Fibroblast of villous mesenchyme (primary cell): ENCODE measurements at places on chromosomes 12 and 14. TPM values are rescaled to one million over a fixed set of nuclear protein-coding genes. Genes with fewer than 3 reads are reported as not detected.

DNA sequence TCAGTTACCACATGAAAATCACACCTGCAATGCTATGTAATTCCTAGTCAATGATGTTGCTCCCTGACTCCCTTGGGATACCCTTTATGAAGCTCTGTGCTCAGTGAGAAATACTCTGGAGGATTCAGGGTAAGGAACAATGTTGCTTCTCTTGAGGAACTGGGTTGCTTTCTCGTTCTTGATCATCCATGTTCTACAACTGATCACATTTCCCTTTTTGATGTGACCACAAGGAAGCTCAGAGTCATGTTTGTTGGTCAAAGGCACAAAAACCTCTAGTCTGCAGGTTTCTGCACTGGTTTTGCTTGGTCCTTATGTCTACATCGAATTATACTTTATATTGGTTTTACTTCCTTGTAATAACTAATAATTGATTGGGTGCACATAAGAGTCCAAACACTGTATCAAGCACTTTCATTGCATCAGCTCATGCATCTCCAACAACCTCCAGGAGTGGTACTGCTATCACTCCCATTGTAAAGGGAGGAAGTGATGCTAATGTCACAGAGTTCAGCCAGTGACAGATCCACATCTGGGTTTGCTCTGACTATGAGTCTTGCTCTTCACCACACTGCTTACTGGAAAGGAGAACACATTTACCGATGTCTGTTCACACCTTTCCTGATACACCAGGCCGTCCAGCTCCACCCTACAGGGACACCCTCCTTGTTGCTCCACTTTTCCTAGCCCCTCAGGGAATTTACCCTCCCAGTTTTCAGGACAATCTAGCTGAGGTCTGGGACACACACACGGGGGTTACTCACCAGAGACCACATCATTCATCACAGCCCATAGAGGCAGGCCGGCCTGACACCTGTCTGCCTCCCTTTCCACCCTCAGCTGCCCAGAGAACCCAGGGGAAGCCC is 41.0 kb downstream of the CMKLR1 start:
- no peak for DNase-seq

DNA sequence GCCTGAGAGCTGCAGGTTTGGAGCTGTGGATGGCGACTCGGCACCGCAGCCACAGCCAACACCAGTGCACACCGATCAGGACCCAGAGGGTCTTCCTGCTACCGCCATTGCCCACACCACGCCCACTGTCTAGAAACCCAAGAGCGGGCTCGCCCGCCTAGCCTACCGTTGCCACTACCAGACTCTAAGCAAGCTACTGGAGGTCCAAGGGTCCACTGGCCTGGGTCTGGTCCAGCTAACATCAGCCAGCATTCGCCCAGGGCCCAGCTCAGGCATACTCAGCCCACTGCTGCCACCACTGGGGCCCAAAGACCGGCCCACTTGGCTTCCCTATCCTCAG is 30.5 kb upstream of the MON2 start:
- no peak for DNase-seq

The MTA1 gene
- total RNA-seq, result 38.0 and 52.7 TPM in 2 replicates

The KRT6C gene
- total RNA-seq, result not detected in 2 replicates

GRCh38 chr14:28983279-28983678 is 216.7 kb downstream of the FOXG1 start:
- DNase-seq, result no peak

- DNase-seq, result peak; percentile 68
These were observed 155.6 kb upstream of the TMCC3 start for GRCh38 chr12:94805749-94806529.

DNA sequence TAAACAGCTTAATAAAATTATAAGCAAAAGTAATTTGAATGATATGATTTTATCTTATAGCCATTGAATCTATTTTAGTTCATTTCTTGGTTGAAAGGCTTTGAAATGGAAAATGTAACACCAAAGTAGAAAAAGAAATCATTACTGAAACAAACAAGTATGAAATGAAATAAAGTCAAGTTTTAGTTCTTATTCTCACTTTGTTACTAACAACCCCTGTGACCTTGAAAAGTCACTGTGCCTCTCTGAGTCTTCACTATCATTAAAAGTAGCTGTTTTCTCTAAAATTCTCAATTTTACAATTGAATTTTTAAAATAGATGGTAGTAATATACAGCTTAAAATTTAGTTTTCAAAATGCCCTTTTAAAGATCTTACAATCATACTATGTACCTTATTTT is 32.4 kb upstream of the SLC17A8 start:
- no peak for DNase-seq
